ENCODE measurements at places on chromosomes 2 and 18.

- no peak for DNase-seq
Measured at GRCh38 chr18:74942319-74942910, 266.5 kb downstream of the PTGR3 start.

DNA sequence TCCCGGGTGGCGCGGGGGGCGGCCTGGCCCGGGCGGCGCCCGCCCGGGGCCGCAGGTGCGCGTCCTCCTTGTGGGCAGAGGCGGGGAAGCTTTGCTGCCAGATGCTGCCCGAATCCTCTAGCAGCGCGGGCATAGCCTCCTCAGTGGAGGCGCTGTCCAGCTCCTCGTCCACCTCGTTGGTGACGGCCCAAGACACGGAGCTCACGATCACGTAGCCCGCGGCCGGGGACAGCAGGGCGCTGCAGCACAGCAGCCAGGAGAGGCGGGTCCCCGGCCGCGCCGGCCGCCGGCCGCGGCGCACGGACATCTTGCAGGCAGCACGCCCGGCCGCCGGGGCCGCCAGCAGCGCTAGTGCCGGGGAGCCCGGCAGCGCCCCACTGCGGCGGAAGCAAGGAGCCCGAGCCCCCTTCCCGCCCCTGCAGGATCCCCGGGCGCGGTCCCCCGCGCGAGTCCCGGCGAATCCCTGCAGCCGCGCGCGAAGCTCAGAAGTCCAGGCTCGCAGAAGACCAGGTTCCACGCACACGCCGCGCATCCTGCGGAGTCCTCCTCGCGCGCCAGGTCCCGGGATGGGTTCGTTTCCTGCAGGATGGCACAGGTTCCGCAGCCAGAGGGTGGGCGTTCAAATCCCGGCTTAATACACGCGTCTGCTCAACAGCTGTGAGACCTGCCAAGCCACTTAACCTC, at the start of gene CREG2:
Gene CREG2 (minus strand): TSS at position 353 of the 684 bp plus-strand sequence. CDS start 46 bp downstream, at position 307.
- DNase-seq = peak; percentile 21

GRCh38 chr2:32932825-32933755, 13.7 kb upstream of the LTBP1 start:
- no peak for DNase-seq

GRCh38 chr18:5051207-5051606, 145.8 kb downstream of the AKAIN1 start:
- no peak for DNase-seq

DNA sequence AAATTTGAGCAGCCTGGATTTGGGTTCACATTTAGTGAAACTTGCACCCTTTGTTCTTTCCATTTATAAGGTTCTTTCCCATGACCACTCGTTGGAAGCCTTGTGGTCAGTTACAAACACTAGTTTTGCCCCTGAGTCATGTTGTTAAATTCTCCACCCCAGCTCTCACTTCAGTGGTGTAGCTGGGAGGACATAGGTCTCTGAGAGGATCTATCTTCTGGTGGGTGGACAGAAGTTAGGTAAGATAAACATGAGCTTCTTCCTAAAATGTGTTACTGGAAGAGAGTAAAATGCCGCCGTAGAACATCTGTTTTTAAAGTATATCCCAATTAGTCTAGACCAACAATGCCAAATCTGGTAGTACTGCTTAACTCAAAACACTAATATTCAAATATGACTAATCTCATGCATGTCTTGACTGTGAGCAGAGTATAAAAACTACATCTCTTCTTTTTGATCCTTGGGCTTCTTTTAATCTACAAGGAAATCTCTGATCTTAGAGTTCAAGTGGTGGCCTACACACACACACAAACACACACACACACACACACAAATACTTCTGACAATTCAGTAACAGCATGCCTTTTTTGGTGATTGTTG, 162.6 kb upstream of the FN1 start:
- no peak for DNase-seq

- DNase-seq = no peak
Measured at GRCh38 chr2:110167326-110168000, 37.4 kb downstream of the NPHP1 start.

DNA sequence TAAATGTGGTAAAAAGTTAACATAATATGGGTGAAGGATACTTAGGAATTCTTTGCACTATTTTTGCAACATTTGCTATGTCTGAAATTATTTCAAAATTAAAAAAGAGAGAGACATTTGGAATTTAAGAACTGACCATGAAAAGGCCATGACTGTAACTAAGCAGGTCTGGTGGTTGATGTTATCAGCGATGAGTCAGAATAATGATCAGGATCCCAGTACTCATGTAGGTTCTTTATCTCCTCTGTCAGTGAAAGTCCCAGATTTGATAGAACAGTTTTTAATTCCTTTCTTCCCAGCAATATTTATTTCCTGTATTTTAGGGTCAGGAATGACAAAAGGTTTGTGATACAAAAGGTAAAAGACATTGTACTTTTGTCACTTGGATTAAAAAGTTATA, 242.4 kb upstream of the ZNF521 start:
- no peak for DNase-seq

DNA sequence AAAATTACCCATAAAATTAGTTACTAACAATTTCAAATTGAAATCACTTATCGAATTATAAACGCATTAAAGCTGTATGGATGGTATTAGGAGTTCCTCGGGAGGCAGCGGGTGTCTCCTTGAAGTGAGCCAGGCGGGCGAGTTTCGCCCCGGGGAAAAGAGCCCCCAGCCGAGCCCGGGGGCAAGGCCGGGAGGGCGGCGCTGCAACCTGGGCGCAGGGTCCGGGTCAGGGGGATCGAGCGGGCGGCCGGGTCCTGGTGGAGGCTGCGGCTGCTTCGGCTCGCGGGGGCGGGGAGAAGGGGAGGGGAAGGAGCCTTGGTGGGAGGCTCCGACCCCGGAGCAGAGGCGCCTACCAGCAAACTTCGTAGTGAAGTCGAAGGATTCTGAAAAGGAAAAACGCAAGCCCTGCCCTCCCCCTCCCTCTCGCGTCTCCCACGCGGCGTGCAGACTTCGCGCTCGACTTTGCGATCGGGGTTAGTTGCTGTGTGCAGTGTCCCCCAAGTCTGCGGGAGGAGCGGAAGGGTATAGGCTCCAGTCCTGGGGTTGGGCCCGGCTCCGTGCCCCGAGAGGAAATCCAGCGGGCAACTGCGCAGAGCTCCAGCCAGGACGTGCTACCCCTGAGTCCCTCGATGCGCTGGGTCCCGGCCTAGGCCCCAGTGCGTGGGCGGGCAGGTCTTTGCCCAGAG, 140.8 kb downstream of the MEIS1 start:
- no peak for DNase-seq

- no peak for DNase-seq
Measured at GRCh38 chr2:237674731-237675276, 47.4 kb downstream of the LRRFIP1 start.

DNA sequence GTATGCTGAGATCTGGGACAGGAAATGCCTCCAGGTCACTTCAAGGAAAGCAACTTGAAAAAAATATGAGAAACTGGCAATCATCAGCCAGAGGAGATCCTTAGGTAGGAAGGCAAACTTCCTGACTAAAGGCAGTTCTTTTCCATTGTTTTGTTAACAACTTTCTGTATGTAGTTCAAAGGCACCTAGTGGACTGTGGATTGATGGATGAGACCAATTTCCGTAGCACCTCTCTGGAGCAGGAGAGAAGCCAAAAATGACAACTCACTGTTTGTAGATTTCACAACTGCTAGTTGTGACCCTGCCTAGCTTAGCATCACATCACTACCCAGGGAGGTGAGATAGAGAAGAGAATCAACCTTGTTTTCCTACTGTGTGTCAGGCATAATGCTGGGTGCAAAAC, 21.8 kb upstream of the NOSTRIN start:
- DNase-seq = no peak

DNA sequence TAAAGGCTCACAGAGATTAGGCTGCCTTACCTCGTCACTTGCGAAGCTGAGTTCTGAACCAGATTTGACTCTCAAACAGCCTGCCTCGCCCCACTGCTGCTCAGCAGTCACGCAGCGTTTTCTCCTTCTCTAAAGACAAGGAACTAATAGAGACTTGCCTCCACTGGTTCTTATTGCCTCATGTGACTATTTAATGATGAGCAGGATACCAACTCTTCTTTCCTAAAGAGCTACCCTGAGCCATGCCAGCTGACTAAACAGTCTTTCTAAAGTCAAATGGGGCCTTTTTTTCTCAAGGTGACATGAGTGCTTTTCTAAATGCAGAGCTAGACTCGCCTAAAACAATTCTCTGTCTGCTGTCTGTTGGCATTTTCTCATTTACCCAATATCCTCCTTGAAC, 147.5 kb downstream of the NCKAP5 start:
- DNase-seq = no peak

- no peak for DNase-seq
Measured at GRCh38 chr2:18078216-18078615, 199.7 kb downstream of the KCNS3 start.

DNA sequence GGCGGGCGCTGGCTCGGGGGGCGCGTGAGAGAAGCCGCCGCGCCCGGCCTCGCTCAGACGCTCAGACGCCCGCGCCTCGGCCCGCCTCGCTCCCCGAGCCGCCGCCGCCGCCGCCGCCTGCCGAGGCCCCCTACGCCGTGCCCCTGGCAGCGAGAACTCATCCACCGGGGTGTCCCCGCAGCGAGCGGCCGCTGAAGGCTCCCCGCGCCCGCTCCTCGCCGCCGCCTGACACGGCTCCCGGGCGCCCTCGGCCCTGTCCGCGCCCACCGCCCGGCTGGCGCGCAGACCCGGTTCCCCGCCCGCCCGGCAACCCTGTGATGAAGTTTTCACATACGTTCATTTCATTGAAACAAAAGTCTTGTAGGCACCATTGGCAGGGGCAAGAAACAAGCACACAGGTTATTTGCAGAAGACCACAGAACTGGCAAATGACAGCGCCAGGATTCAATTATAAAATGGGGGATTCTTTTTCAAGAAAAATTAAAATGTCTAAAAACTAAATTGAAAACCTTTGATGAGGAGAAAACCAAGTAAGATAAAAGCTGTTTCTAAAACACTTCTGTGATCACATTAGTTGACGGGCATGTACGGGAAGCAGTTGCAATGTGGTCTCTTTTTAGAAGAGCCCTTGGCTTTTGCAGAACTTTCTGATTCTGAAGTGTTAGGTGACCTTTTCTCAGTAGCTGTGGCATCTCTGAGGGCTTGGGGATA, 50.5 kb upstream of the TUBA3D start:
- DNase-seq = no peak

DNA sequence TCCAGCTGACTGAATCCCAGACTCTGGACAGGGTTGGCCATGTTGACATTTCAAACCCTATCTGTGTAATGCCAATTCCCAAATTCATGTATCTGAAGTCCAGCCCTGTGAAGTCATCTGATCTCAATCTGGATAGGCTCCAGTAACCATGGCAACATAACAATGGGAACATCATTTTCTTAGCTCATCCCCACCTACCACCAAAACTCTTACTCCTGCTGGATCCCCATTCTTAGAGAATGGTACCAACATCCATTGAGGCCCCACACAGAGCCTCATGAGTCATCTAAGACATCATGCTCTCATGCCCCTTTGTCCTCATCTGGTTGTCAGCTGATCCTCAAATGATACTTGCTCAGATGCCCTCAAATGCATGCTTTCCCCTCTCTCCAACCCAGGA, 58.9 kb upstream of the TEX51 start:
- DNase-seq = no peak

DNA sequence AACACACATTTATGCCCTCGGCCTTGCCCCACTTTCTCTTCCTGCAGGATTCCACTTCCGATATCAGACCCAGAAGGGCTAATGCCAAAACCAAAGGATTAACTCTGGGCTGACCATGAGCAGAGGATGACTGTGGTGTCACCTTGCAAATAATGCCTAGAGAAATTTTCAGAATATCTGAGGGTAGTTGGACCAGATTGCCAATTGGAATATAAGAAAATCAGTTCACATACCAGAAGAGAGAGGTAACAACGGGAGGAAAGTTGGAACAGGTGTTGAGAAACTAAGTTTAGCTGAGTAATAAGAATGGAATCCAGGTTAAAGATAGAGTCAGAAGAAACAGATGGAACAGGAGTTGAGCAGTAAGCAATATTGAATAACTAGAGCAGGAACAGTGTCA, 232.7 kb upstream of the UBE2E3 start:
- DNase-seq = no peak

DNA sequence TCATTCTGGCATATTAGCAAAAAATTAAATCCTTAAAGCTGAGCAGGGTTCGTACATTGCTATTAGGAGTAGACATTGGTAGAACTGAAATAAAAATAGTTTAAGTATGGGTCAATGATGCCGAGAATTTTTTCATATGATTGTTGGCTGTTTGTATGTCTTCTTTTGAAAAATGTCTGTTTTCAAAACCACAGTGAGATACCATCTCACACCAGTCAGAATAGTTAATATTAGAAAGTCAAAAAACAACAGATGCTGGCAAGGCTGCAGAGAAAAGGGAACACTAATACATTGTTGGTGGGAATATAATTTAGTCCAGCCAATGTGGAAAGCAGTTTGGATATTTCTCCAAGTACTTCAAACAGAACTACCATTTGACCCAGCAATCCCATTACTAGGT, 410.8 kb upstream of the TRIB2 start:
- DNase-seq = no peak

DNA sequence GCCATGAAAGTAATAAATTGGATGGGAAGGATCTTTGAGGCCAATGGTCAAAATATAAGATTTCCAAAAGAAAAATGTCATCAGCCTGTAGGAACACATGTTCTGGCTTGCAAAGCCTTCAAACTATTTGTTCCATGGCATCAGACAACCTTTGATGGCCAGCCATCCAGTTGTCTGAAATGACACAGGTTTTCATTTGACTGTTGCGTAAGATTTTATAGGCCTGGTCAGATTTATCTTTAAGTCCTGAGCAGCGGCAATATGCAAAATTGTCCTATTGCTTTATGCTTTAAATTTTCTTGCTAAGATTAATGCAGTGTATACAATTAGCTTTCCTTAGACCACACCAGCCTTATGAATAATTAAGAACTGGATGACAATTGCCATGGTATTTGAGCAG, 167.1 kb downstream of the AGPS start:
- no peak for DNase-seq

GRCh38 chr2:133515271-133515670, 53.0 kb downstream of the NCKAP5 start:
- no peak for DNase-seq

GRCh38 chr2:26780203-26780760, 5.6 kb upstream of the CENPA start:
- DNase-seq = no peak

DNA sequence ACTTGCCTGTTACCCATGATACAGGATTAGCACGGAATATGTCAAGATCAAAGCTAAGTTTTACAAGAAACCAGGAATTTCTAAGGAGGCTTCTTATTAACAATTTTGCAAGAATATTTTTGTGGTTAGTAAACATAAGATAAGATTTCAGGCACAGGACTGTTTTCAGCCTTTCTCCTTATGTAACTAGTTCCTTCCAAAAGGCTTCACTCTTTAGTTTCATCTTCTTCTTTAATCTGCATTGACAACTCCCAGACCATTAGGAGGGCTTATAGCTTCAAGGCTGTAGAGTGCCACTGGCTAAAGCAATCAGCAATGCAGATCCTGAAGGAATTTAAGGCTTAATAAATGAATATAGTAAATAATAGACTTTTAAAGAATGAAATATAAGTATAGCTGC, 29.3 kb downstream of the SLC14A1 start:
- DNase-seq = no peak

- no peak for DNase-seq
Measured at GRCh38 chr2:199458009-199458805, 468 bp upstream of the SATB2 start.

- DNase-seq = no peak
Measured at GRCh38 chr2:48205137-48205798, 299.0 kb upstream of the FBXO11 start.

GRCh38 chr2:32464431-32464830, 107.6 kb downstream of the BIRC6 start:
- no peak for DNase-seq

- DNase-seq = no peak
Measured at GRCh38 chr2:134149904-134150303, 104.0 kb upstream of the MGAT5 start.

Data from stimulated activated CD8-positive, alpha-beta memory T cell treated with anti-CD3 and anti-CD28 coated beads, Interleukin-4, amount 100 ng/mL, for 24 hours (primary cell).